H4 (cell line): ENCODE measurements at places on chromosomes 13 and 19. TPM values are rescaled to one million over a fixed set of nuclear protein-coding genes. Genes with fewer than 3 reads are reported as not detected.

NECTIN2 gene
- total RNA-seq = 42.0 and 43.3 TPM in 2 replicates

URAD gene
- total RNA-seq = not detected in 2 replicates

SLC25A41 gene
- total RNA-seq = not detected in 2 replicates

EGLN2 gene
- total RNA-seq = 25.7 and 30.5 TPM in 2 replicates

RYR1 gene
- not detected in 2 replicates for total RNA-seq

SH2D3A gene
- total RNA-seq = not detected in 2 replicates

KLHL1 gene
- not detected in 2 replicates for total RNA-seq

PLK5 gene
- total RNA-seq = not detected in 2 replicates

CA11 gene
- 2.2 and 8.3 TPM in 2 replicates for total RNA-seq

CCDC169 gene
- total RNA-seq = 2.3 and 5.7 TPM in 2 replicates

GNG8 gene
- not detected in 2 replicates for total RNA-seq

CLEC17A gene
- total RNA-seq = not detected in 2 replicates

DNA sequence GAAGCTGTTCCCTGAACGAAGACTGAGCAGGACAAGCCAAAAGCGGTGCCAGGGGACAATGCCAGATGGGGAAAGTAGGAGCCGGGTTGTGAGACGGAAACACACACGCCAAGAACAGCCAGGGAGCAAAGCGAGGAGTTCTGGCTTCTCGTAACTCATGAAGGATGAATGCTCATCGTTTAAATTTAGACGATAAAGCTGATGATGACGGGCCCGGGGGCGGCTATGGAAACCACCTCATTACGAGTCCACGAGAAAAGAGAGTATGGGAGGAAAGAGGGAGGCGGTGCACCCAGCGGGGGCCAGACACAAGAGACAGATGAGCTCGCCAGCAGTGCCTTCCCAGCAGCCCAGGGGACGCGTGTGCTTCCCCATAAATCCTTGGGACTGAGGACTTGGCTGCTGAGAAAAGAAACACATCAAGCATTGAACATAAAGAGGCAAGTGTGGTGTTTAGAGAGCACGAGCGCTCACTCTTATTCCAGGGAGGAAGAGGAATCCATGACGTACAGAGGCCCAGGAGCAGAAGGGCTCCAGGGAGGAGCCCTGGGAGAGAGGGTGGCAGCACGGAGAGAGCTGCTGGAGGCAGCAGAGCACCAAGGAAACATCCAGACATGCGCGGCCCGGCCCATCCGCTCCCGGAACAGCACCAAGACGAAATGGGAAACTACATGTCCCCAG, 70.7 kb downstream of the EPS15L1 start:
- DNase-seq = no peak

DNA sequence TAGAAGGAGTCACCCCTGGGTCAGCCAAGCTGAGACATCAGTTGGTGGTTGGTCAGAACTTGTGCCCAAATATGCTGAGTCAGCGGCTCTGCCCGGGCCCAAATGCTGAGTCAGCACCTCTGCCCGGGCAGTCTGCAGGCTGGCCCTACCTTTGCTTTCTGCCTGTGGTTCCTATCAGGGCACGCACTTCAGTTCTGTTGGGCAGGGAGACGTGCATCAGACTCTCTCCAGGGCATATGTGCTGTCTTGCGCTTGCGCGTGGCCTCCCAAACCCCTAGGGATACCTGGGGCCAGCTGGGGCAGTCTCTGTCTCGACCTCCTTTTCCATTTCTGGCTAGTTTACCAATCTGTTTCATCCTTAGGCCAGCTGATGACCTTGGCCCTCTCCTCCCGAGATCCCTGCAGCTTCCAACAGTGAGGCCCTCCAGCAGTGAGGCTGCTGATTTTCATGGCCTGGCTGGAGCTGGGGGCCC, 24.4 kb upstream of the LDLR start:
- DNase-seq = no peak

GRCh38 chr19:6227156-6227935, 52.4 kb downstream of the MLLT1 start:
- DNase-seq = no peak

DNA sequence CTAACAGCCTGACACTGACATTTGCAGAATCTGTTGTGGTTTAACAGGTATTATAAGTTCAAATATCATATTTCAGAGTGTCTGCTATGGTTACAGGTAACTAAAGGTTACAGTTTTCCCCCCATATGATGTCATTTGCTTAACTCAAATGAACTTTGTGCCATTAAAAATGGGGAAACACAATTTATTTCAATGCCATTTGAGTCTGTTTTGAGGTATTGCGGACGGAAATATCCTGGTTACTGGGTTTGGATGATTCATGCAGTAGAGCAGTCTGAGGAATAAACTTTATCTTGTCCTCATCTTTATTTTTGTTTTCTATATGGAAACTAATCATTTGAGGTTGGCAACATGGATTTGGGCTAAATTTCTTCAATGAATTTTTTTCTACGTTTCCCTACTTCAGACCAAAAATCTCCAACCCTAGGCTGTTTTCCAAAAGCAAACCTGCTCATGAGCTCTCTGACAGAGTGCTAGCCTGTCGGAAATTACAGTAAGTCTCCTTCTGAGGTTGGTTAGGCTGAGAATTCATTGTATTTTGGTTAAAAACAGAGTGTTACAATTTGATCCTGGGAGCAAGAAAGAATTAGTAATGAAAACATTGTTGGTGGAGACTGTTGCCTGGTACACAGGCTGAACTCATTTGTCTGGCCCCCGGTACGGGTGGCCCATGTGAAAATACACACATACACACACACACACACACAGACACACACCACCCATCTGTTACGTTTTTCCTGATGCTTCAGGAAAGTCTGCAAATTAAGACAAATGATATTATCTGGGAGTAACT, 66.1 kb downstream of the AKAP11 start:
- DNase-seq = no peak

GRCh38 chr19:44644402-44645016, 799 bp downstream of the PVR start:
- DNase-seq = peak; percentile 21

DNA sequence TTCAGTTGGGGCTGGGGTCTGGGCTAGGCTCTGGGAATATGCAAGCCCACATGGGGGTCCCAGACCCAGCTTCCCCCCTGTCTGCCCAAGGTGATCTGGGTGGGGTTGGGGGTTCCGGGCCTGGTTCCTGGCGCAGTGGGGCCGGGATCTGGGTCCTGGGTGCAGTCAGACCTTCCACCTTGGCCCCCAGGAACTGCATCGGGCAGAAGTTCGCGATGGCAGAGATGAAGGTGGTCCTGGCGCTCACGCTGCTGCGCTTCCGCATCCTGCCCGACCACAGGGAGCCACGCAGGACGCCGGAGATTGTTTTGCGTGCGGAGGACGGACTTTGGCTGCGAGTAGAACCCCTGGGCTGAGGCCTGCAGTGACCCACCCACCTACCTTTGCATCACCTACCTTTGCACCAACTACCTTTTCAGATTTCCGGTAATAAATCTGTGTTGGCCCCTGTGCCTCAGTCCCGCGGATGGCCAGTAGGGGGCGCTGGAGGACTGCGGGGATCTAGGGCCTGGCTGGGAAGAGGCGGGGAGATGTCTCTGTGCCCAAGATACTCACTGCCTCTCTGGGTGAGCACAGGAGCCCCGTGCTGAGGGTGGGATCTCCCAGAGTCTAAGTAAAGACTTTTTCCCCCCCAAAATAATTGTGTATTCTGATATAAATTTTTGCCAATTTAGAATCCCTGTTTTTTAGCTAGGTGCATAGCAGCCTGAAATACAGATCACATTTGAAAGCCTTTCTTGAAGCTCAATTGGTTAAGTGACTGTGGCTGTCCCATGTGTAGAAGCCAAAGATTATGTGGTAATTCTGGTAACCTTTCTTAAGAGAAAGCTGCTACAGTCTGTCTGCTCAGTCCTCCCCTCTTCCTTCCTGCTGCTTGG, 11.5 kb upstream of the CYP4F3 start:
- peak; percentile 56 for DNase-seq

DNA sequence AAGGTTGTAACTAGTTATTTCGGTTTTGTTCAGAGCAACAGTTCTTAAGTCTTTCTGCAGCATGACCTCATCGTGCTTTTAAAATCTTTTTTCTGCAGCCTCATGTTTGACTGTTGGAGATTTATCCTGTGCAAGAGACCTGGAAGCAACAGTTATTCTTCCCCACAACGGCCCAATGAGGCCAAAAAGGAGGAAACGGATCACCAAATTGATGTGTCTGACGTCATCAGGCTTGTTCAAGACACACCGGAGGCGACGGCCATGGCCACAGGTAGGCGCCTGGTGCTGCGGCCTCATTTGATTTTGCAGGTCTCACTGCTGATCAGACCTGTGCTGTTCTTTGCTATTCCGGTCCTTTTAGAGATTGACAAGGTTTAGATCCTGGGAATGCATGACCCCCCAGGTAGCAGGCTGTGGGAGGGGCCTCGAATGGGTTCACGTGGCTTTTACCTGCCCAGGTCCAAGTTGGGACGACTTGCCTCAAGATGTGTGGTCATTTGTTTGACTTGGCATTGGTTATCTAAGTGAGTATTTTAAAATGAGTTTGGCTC, 66.8 kb upstream of the MCF2L start:
- no peak for DNase-seq

DNA sequence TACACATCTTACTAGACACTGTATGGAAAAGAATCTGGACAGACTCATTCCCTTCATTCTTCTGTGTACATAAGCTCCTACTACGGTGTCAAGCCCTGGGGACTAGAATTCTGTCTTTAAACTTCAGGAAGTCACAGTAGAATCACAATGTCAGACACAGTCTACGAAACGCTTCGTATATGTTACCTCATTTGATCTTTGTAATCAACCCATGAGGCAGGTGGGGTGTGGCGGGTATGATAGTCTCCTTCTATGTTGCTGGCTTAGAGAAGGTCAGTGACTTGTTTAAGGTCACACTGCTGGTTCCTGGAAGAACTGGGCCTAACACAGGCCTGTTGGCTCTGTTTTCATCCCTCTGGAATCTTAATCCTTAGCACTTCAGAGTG, 32.2 kb upstream of the TPT1 start:
- DNase-seq = no peak

DNA sequence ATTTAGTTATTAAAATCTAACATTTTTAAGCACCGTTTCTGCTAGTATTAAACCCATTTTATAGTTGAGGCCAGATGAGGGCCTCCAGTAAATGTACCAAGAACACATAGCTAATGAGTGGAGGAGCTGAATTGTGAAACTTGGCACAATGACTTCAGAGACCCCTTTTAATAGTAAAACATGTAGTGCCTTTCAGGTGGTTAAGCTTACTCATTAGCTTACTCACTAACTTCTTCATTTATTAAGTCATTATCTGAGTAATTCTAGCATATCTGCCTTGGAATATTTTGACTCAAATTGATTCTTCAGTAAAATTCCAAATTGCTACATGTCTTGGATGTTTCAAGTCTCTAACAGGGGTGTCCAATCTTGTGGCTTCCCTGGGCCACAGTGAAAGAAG, 735.2 kb downstream of the LIG4 start:
- DNase-seq = no peak

- DNase-seq = no peak
Measured at GRCh38 chr19:2731181-2731995, 8.4 kb downstream of the SLC39A3 start.

GRCh38 chr19:41131186-41131585, 17.0 kb downstream of the CYP2F1 start:
- DNase-seq = no peak

- no peak for DNase-seq
Measured at GRCh38 chr19:38730731-38731589, 13.3 kb downstream of the CAPN12 start.

GRCh38 chr13:35349673-35350278, 126.7 kb downstream of the MAB21L1 start:
- no peak for DNase-seq
